ENCODE measurements at places on chromosomes 7 and 10.
A peak's percentile ranks its signal among the peaks of the same experiment; 100 is the strongest.

DNA sequence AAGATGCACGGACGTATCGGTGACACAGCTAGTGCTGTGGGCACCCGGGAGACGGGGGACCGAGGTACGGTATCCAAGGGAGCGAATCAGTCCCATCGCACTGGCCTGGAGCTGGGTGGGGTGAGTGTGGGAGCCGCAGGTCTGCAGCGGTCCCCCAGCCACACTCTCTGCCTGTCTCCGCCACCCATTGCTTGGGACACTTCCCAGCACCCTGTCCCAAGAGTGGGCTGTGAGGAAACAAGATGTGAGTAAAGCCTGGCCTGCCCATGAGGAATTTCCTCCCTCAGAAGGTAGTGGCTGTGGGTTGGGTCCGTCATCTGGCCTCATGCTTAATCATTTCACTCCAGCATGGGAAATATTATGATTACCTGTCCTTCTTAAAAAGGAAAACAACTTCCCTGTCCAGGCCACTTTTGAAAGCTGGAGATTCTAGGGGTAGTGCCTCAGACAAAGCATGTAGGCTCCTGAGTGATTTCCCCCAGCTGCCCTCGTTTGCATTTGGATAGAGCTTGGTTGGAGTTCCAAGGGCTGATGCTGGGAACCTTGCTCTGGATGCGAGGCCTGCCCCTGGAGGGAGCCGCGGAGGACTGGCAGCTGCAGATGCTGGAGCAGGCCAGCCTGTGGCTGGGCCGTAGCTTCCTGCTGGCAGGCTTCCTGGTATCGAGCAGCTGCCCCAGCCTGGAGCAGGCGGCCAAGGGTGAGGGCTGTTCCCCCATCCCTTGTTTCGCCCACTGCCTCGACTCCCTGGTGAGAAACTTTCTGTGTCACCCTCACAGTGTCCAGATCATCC is 6.2 kb upstream of the ACTR3C start:
- no peak overlapping the region for H3K4me3 ChIP-seq
- H3K4me1 ChIP-seq: peaks cover 9% of the 10 kb centered on the region
- peaks cover 6% of the 10 kb centered on the region for H3K36me3 ChIP-seq
- H3K27ac ChIP-seq: no peak overlapping the region
- DNase-seq: no peak

GRCh38 chr10:130470286-130470685 is 334.1 kb downstream of the GLRX3 start:
- peaks cover 2% of the 10 kb centered on the region for H3K27me3 ChIP-seq
- DNase-seq: no peak
- H3K4me1 ChIP-seq: no peaks in the 10 kb centered on the region
- H3K27ac ChIP-seq: no peak overlapping the region
- no peaks in the 10 kb centered on the region for H3K36me3 ChIP-seq
- no peak overlapping the region for H3K4me3 ChIP-seq

- DNase-seq: no peak
- peaks cover 19% of the 10 kb centered on the region for H3K36me3 ChIP-seq
- H3K27ac ChIP-seq: no peak overlapping the region
- peaks cover 11% of the 10 kb centered on the region for H3K4me1 ChIP-seq
- H3K4me3 ChIP-seq: no peak overlapping the region
- no peaks in the 10 kb centered on the region for H3K27me3 ChIP-seq
Observed at GRCh38 chr10:124407456-124407855, 11.3 kb downstream of the OAT start.

DNA sequence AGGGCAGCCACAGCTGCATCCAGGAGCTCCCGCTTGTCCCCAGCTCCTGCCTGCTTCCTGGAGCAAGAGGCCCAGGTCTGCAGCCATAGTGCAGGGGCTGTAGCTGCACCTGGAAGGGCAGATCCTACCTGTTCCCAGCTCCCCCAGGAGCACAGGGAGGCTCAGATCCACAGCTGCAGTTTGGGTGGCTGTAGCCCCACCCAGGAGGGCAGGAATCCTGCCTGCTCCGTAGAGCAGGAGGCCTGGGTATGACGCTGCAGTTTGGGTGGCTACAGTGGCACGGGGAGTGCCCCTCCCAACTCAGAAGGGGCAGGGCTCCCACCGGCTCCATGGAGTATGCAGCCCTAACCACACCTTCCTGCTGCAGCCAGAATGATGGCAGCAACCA is 26.7 kb upstream of the CDCA7L start:
- no peak for DNase-seq
- H3K36me3 ChIP-seq: no peaks in the 10 kb centered on the region
- no peak overlapping the region for H3K4me3 ChIP-seq
- peaks cover 25% of the 10 kb centered on the region for H3K27me3 ChIP-seq

GRCh38 chr10:89281606-89282395 is 20.0 kb upstream of the IFIT2 start:
- H3K4me1 ChIP-seq: no peaks in the 10 kb centered on the region
- no peaks in the 10 kb centered on the region for H3K36me3 ChIP-seq
- H3K27ac ChIP-seq: no peak overlapping the region
- DNase-seq: no peak
- H3K27me3 ChIP-seq: peaks cover 20% of the 10 kb centered on the region

DNA sequence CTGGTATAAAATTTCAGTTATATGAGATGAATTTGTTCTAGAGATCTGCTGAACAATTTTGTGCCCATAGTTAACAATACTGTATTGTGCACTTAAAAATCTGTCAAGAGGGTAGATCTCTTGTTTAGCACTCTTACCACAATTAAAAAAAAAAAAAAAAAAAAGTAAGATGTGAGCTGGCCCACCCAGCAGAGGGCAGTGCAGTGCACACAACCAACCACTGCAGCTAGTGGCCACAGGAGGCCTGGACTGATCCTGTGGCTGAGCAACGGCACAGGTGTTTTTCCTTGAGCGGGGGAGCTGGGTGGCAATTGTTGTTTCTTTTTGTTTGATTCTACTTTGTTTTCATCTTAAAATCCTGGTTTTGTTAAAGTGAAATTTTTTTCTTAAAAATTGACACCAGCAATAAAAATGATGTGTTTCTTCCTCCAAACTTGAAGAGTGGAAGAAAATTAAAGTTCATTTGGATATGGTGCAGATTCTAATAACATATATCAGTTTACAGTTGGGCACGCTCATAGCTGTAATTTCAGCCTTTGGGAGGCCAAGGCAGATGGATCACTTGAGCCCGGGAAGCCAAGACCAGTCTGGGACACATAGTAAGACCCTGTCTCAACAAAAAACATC is 171.1 kb upstream of the TBX20 start:
- no peak for DNase-seq
- H3K27ac ChIP-seq: no peak overlapping the region
- peaks cover 14% of the 10 kb centered on the region for H3K27me3 ChIP-seq
- H3K36me3 ChIP-seq: no peaks in the 10 kb centered on the region
- H3K4me3 ChIP-seq: no peak overlapping the region

DNA sequence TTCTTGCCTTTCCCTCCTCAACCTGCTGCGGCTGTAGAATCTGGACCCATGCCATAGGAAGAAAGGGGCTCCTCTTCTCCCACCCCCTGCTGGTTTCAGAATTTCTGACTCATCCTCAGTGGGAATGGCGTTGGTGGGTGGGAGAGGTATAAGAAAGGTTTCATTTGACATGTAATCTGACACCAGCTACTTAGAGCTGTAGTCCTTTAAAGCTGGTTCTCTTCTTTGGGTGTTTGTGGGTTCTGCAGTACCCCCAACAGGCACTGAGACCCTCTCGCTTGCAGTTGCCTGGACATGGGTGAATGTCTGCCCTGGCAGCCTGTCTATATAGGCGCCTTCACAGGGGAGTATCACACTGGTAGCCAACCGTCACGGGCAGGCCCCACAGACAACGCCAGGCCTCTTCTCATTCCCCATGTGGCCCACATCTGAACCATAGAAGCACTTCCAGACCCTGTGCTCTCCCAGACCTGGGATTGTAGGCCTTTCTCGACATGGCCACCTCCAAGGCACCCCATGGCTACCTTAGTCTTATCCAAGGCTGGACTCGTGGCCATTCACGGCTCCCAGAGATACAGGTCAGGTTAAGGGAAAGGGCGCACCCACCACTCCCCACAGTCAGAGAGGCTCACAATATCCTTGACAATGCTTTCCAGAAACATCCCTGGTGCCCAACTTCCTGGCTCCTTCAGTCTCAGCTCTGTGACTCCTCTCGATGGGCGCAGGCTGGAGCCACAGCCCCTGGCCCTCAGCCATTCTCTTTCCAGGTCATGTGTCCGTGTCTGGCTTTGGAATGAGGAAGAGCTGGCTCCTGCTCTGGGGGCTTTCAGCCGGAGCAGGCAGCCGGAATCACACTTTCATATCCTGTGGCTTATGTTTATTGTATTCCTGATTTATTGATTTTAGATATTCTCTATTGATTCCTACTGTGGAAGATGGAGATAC is 17.5 kb downstream of the ZNF862 start:
- H3K36me3 ChIP-seq: no peaks in the 10 kb centered on the region
- H3K4me3 ChIP-seq: no peak overlapping the region
- H3K27ac ChIP-seq: no peak overlapping the region
- peak; percentile 41 for DNase-seq
- H3K4me1 ChIP-seq: no peaks in the 10 kb centered on the region

GRCh38 chr10:46518028-46518725 is 38.3 kb downstream of the GPRIN2 start:
- no peaks in the 10 kb centered on the region for H3K36me3 ChIP-seq
- H3K27me3 ChIP-seq: peaks cover 3% of the 10 kb centered on the region
- H3K4me1 ChIP-seq: no peaks in the 10 kb centered on the region
- no peak overlapping the region for H3K4me3 ChIP-seq
- DNase-seq: peak; percentile 56
- H3K27ac ChIP-seq: no peak overlapping the region

DNA sequence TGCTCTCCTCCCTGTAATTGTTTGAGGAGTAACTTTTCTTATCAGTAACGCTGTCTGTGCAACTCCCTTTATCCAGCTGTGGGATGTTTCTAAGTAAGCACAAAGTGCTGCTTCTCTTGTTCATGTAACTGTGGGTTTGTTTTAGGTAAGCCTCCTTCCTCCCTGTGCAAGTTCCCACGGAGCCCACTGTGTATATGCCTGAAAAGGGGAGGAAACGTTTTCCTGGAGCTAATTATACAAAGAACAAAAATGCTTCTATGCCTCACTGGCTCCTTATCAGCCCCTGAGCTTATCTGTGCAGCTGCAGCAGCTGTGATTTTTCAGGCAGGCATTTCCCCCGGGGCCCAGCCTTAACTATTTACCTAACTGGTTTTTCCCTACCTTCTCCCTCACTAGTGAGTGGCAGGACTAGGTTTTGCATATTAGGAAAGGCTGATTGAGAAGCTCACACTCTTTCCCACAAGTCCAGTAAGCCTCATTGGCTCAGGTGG is 593.4 kb upstream of the GHITM start:
- no peaks in the 10 kb centered on the region for H3K4me1 ChIP-seq
- H3K36me3 ChIP-seq: no peaks in the 10 kb centered on the region
- H3K4me3 ChIP-seq: no peak overlapping the region
- H3K27me3 ChIP-seq: no peaks in the 10 kb centered on the region
- no peak for DNase-seq

GRCh38 chr10:131077031-131077430 is 234.5 kb downstream of the TCERG1L start:
- H3K4me3 ChIP-seq: no peak overlapping the region
- H3K27me3 ChIP-seq: no peaks in the 10 kb centered on the region
- H3K27ac ChIP-seq: no peak overlapping the region
- H3K4me1 ChIP-seq: no peaks in the 10 kb centered on the region
- DNase-seq: no peak

GRCh38 chr7:84328571-84328970 is 134.0 kb upstream of the SEMA3A start:
- H3K4me1 ChIP-seq: no peaks in the 10 kb centered on the region
- no peaks in the 10 kb centered on the region for H3K27me3 ChIP-seq
- no peak overlapping the region for H3K4me3 ChIP-seq
- no peak overlapping the region for H3K27ac ChIP-seq

DNA sequence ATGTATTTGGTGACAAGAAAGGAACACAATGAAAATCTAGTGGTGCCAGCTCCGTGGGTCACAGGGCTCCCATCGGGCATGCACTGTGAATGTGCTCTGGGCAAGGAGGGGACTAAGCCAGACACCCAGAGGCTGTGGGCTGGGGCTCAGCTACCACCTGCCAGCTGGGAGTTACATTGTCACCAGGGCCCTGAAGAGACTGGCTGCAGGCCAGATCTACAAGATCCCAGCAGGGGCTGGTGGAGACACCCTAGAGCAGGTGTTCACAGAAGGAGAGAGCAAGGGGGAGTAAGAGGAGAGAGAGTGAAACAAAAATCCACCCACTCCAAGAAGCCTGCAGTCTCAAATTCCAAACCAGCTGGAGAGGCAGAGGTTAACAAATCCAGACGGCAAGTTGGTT is 116.6 kb upstream of the ADCY1 start:
- no peaks in the 10 kb centered on the region for H3K36me3 ChIP-seq
- peaks cover 16% of the 10 kb centered on the region for H3K27me3 ChIP-seq
- no peaks in the 10 kb centered on the region for H3K4me1 ChIP-seq
- no peak overlapping the region for H3K27ac ChIP-seq

DNA sequence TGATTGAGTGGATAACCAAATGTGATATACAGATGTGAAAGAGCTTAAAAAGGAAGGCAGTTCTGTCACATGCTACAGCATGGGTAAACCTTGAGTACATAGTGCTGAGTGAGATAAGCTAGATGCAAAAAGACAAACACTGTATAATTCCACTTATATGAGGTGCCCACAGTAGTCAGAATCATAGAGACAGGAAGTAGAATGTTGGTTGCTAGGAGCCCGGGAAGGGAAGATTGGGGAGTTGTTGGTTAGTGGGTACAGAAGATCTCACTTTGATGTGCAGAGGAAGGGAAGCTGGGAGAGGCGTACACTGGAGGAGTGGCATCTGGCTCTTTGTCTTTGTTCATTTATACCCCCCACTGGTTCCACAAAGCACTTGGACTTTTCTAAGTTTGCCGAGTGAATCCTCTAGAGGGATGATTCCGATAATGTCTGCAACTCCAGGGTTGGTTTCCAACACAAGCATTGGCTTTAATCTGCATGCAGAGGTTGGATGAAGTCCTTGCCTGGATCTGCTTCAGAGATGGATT is 39.5 kb downstream of the TSPAN14 start:
- peaks cover 29% of the 10 kb centered on the region for H3K36me3 ChIP-seq
- peak overlapping the region; percentile 84 for H3K27ac ChIP-seq
- peak overlapping the region; percentile 71 for H3K4me3 ChIP-seq

DNA sequence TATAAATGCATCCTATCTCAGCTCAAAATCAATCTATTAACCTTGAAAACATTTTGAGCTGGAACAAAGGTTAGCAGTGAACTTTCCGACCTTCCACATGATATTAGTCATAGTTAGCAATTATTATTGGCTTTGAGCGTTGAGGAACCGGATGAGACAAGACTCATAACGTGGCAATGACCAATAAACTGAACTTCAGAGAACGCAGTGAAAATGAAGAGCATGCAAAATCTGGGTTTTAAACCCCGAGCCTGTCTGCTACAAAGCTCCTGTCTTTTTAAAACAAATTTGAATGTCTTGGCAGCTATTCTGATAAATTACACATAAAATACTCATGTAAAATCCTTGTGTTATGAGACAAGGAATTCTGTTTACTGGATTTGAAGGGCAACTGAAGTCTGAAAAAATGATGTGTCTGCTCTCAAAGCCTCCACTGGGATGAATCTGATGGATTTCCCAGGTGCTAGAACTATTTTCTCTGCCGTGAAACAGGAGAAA is 74.7 kb upstream of the ITGB1 start:
- no peak overlapping the region for H3K4me3 ChIP-seq
- DNase-seq: no peak
- no peaks in the 10 kb centered on the region for H3K27me3 ChIP-seq
- H3K27ac ChIP-seq: no peak overlapping the region

GRCh38 chr10:20971901-20972300 is 74.8 kb upstream of the NEBL start:
- H3K36me3 ChIP-seq: no peaks in the 10 kb centered on the region
- no peaks in the 10 kb centered on the region for H3K27me3 ChIP-seq
- no peak overlapping the region for H3K27ac ChIP-seq
- no peak overlapping the region for H3K4me3 ChIP-seq
- no peak for DNase-seq

- no peak overlapping the region for H3K4me3 ChIP-seq
- no peaks in the 10 kb centered on the region for H3K27me3 ChIP-seq
- no peaks in the 10 kb centered on the region for H3K36me3 ChIP-seq
- H3K27ac ChIP-seq: no peak overlapping the region
Observed at GRCh38 chr10:61682323-61682722, 19.6 kb downstream of the CABCOCO1 start.

Data from natural killer cell treated with Interleukin-12 subunit alpha and Interleukin-12 subunit beta and Interleukin-15 and Interleukin-18, amount 100 ng/mL, for 72 hours (primary cell).